Caco-2 (cell line): ENCODE measurements at places on chromosomes 5 and 9.

DNA sequence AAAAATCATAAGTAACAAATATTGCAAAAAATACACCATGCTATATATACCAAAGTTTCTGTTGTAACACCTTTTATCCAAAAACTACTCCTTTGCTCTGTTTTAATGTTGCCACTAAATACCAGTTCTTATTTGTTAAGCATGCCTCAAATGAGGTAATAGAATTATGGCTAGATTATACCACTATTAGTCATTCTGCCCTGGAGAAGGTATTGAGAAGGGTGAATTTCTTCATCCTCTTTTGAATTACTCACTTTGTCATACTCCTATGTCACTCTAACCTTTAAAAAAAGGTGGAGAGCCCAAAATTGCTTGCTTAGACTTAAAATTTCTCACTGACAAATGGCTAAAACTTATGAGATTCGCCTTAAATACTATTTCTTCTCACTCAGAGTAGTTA, 750.9 kb downstream of the MAT2B start:
- no peak for DNase-seq

DNA sequence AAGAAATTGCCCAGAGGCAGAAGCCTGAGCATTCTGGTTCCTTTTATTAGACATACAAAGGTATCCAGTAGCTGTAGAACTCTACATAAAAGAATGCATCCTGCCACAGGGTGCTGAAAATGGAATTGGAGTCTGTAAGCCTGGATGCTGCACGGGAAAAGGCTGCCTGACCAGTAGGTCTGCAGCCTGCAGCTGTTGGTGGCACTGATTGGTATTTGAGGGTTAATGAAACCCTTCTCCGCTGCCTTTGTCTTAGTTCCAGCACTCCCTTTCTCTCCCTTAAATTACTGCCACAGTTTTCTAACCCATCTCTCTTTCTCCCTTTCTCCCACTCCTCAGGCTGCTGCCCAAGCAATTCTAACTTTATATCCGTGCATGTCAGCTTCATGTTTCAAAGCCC, 64.7 kb downstream of the BRINP1 start:
- no peak for DNase-seq

DNA sequence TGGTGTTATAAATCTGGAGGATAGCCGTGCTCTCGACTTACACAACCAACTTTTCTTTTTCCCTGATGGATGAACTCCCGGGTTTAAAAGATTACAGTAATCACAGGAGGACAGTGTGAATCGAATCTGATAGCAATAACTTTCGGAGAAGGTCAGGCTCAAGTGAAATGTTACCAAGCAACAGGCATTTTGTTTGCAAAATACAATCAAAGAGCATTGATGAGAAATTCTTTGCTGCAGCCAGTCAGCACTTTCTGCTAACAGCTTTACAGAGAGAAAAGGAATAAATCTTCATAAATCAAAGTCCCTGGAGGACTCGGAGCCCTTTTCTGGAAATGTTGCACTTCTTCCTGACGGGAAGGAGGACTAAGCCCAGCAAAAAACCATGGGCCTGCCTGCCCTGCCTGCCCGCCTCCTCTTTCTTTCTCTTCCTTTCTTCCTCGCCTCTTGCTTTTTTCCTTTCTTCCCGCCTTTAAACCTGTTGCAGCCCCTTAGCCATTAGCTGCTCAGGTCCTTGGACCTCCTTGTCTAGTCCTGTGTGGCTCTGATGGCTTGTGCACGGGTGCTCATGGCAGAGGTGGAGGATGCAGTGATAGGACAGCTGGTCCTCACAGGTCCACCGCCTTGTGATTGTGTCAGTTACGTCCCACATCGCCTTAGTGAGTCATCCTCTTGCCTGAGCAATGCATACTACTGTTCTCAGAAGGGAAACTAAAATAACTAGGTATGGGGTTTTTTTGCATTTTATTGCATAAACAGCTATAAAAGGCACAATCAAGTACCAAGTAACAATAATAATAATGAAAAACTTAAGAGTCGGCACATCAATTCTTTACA, 6.2 kb downstream of the DMRT3 start:
- no peak for DNase-seq

GRCh38 chr9:94971378-94972131, 245.1 kb downstream of the AOPEP start:
- no peak for DNase-seq

- no peak for DNase-seq
Measured at GRCh38 chr9:116336133-116336862, 182.7 kb downstream of the PAPPA start.

- DNase-seq, result no peak
Measured at GRCh38 chr9:130664251-130665028, at the start of gene PRDM12. TSS of gene PRDM12 (plus strand) at chr9:130664594. CDS start at chr9:130664654, 60 bp downstream.

DNA sequence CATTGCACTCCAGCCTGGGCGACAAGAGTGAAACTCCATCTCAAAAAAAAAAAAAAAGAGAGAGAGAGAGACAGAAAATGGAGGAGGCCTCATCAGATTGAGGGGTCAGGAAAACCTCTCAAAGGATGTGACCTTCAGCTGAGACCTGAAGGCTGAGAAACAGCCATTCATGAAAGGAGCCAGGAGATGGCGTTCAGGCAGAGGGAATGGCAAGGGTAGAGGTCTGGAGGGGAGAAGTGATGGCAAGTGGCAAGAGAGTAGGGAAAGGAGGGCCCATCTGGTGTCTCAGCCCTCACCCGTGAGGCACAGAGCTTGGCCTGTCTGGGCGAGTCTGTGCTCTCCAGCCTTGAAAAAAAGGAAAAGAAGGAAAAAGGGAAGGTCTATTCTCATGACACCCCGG, 17.0 kb downstream of the CAMK2A start:
- DNase-seq, result peak; percentile 57

DNA sequence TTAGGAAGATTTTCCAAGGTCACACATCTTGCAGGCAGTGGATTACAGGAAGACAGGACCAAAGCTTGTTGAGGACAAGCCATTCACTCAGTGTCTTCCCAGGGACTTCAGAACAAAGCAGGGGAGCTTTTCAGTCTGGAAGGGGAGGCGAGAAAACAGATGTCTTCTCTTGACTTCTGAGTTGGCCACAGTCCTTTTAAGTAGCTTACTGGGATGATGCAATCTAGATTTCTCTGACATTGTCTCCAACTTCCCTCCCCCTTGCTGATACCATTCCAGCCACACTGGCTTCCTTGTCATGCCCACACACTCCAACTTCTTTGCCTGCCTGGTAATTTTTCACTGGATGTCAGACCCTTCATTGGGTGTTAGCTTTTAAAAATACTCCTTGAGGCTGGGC, 174.2 kb upstream of the TBC1D2 start:
- no peak for DNase-seq
